Epithelial cell of proximal tubule (primary cell): ENCODE measurements at places on chromosomes 6 and 20. TPM values are rescaled to one million over a fixed set of nuclear protein-coding genes. Genes with fewer than 3 reads are reported as not detected.

DNA sequence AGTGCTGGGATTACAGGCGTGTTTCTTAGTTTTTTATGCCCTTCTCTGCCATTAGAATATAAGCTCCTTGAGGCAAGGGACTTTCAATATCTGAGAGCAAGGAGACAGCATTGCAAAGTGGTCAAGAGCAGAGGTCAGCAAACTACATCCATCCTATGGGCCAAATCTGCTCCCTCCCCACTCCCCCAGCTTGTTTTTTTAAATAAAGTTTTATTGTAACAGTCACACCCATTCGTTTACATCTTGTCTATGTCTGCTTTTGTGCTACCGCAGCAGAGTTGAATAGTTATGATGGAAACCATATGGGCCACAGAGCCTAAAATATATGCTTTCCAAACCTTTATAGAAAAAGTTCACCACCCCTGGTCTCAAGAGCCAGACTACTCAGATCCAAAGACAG, 227.9 kb downstream of the EYA2 start:
- DNase-seq: no peak

DNA sequence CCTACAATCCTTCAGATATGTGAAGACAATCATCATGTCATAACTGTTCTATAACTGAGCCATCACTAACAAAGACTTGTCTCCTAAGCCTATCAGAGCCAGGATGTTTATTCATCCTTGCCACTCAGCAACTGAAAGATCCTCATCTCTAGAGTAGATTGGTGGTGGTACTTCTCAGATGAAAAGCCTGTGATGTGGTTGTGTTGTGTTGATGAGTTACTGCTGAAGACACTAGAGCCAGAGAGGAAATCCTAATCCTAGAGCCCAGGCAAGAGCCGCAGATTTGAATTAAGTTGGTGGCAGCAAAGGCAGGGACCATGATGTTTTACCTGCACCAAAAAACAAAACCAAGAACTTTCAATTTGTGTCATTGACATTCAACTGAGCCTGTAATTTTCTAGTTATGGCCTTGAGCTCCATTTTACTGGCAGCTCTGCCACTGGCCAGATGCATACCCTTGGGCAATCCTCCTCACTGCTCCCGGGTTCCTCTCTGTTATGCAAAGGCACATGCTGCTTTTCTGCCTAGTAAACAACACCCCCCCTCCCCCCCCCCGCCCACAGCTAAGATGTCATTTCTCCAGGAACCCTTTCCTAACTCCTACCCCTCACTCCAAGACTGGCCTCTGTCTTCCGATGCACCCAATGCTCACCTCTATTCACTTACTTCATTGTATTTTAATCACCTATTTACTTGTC, 50.2 kb upstream of the REV3L start:
- DNase-seq: no peak

- DNase-seq: no peak
Observed at GRCh38 chr20:19943061-19943521, 74.1 kb upstream of the NAA20 start.

- no peak for DNase-seq
Observed at GRCh38 chr6:131368198-131368911, 204.7 kb upstream of the ARG1 start.

GRCh38 chr6:155050311-155050710, 55.2 kb downstream of the TIAM2 start:
- no peak for DNase-seq

GRCh38 chr6:44527181-44527580, 139.7 kb downstream of the CDC5L start:
- no peak for DNase-seq

DNA sequence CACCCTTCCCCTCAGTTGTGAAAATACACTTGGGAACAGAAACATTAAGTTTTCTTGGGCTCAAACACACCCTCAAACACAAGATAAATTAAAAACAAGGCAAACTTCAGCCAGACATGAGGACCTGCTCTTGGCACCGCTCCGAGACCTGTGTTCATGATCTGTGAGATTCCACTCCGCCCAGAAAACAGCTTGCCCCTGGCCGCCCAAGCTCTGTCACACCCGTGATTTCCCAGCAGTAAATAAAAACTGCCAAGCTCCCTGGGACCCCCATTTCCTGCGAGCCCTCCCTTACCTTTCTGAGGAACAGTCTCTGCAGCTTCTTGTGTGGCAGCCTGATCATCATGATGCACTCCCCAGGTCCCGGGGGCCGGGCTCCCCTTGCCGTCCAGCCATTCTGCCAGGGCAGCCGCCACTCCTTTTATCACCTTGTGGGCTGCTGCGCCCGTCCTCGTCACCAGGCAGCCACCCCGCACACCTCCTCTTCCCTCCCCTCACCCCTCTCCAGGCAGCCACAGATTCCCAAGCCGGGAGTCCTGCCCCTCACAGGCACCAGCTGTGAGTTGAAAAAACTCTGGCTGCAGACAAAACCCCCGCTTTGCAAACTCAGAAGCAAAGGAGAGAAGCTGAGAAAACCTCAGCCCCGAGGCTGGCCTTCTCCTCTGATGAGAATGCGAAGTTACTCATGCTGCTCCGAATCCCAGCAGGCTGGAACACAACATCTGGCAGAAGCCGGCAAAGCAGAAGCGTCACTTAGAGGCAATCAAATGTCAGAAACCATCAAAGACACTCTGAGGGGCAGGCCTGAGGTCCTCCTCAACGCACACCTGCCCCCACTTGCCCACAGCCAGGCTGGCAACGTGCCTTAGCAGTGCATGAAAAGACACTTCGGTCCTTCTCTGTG, 130.4 kb upstream of the RPS6KA2 start:
- no peak for DNase-seq

GRCh38 chr6:155444120-155444917, 11.3 kb downstream of the NOX3 start:
- no peak for DNase-seq

PDE7B gene
- total RNA-seq: 1.2 and 2.4 TPM in 2 replicates
